ENCODE measurements at places on chromosomes 2 and 18.

- no peak for DNase-seq
Observed at GRCh38 chr2:240329778-240330177, 105.7 kb upstream of the GPC1 start.

DNA sequence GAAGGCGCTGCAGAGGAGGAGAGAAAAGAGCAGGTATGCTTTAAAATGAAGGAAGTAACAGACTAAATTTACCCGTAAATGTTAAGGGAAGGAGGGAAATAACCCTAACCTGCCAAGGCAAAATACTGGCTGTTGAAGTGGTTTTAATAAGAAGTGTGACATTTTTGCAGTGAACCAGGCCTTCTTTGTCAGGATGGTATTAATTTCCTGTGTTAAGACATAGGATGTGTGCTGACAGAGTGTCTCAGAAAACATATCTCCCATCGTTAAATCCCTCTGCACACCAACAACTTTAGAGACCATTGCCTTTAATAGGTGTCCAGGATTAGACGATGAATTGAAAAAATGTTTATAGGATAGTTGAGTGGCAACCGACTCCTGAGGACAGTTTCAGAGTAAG is 9.9 kb downstream of the TTC39C start:
- no peak for DNase-seq

GRCh38 chr2:233164128-233164635 is 87.3 kb upstream of the ATG16L1 start:
- DNase-seq: no peak

DNA sequence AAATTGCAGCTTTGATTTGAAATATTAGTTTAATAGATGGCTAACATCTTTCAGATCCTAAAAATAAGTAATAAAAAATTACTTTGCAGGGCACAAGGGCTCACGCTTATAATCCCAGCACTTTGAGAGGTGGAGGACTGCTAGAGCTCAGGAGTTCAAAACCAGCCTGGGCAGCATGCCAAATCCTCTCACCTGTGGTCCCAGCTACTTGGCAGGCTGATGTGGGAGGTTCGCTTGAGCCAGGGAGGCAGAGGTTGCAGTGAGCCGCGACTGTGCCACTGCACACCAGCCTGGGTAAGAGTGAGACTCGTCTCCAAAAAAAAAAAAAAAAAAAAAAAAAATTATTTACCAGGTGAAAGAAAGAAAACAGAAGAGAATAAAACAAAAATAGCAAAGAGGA is 449.8 kb downstream of the NRXN1 start:
- no peak for DNase-seq

DNA sequence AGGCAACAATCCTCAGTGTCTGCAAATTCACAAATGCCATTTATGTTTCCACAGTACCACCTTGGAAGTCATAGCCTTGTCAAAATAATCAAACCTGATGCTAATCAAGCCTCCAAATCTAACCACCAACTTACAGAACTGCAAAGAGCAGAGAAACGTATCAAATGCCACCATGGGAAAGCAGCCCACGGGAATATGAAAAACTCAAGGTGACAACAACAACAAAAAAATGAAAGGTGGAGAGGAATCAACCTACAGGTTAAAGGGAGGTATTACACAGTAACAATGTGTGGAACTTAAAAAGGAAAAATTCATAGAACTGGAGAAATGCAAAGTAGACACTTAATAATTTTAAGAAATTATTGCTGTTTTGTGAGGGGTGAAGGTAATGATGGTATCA is 46.7 kb downstream of the CD226 start:
- no peak for DNase-seq

Measured in NCI-H1417 treated with DMSO at 0.1 percent for 48 hours (cell line).